ENCODE measurements at places on chromosomes 16 and 17.
A peak's percentile ranks its signal among the peaks of the same experiment; 100 is the strongest.

GRCh38 chr17:29054835-29055234 lies 11.9 kb downstream of the PIPOX start:
- DNase-seq: no peak

- no peak for DNase-seq
These were observed 30.2 kb downstream of the PLD6 start for GRCh38 chr17:17175917-17176316.

GRCh38 chr17:42407289-42407836 lies 15.7 kb downstream of the CAVIN1 start:
- peak; percentile 87 for DNase-seq

DNA sequence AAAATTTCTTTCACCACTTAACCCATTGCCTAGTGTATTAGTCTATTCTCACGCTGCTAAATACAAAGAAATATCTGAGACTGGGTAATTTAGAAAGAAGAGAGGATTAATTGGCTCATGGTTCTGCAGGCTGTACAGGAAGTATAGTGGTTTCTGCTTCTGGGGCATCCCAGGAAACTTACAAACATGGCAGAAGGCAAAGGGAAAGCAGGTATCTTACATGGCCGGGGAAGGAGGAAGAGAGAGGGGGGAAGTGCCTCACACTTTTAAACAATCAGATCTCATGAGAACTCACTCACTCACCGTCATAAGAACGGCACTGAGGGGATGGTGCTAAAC lies 931.4 kb upstream of the SOX9 start:
- no peak for DNase-seq

GRCh38 chr17:75442168-75443103 lies 14.0 kb upstream of the TMEM94 start:
- peak; percentile 51 for DNase-seq

DNA sequence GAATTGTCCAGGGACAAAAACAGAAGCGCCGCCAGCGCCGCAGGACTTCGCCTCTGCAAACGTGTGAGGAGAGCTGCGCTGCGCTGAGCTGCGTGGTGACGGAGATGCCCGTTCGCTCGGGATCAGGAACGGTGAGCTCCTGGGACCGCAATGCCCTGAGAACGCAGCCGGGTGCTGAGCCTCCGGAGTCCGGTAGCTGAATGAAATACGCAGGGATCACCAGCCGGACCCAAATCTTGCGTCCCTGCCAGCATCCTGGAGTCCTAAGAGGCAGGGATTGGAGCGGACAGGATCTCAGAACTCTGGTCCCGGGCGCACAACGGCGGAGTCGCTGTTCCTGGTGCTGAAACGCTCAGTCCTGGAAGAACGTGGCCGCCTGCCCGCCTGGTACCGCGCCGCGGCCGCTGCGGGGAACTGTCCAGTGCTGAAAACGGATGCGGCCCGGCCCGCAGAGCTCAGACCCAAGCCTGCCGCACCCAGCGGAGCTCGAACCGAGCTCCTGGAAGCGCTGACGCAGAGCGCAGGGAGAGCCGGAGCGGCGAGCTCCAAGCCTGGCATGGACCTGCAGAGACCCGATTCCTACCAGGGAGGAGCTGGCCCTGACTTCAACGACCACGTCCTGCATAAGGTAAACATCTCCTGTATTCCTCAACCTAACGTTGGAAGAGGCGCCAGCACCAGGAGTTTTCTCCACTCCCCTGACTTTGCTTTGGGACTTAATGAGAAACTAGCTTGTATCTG lies 41.5 kb downstream of the CD300LF start:
- peak; percentile 37 for DNase-seq

DNA sequence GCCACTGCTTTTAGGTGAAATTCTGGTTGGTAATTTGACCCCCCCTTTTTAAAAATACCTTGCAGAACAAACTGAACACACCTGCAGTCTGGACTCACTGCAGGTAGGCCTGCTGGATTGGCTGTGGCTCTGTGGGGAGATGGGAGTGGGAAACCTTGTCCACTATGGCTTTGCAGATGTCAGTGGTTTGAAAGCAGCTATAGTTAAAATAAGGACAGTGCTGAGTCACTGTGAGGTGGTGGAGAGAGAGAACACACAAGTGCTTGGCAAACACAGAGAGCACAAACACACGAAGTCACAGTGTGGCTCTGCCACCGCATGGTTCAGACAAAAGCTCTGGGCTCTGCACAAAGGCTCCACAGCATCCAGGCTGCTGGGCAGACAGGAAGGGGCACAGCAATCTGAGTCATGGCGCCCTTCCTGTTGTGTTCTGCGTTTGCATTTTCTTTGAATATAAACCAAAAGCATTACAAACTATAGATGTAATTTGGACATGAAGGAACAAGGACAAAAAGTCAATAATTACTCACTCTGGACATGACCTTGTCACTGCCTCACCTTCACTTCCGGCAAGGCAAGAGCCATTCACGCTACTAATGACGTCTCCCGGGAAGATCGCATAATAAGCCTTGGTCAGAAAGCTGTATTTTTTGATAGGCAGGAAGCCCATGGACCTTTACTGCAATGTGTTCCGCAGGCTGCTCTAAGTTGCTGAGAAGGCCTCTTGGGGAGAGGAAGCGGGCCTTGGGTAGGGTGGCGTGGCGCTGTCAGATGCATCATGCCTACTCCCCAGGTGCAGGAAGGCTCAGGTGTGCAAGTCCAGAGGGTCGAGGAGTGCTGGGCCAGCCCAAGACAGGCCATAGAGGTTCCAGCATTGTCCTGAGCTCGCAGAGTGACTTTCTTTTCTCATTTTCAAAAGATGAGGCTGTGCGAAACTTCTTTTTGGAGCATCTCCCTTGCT lies 60.1 kb upstream of the MED9 start:
- peak; percentile 89 for DNase-seq

DNA sequence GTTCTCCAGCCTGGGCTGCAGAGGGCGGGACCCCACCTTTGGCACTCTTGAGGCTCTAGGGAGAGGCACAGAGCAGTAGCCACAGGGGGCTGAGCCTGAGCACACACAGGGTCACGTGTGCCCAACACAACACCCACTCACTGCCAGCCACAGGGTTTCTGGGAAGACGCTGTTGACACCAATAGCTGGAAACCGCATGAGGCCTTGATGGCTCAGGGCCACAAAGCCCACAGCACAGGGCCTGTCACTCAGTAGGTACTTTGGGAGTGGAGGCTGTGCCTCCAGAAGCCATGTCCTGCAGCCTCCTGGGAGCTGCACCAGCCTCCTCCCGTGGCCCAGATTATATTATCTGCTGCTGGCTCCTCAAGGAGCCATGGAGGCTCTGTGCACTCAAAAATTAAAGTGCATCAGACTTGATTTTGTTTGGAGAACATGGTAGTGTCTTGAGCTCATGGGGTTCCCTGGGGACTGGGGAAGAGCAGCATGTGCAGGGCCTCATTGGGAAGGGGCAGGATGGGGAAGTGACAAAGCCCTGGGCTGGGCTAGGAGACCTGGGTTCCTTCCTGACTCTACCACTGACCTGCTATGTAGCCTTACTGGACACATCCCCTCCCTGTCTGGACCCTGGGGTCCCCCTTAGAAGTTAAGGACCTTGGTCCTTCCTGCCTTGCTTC lies 12.5 kb upstream of the SREBF1 start:
- DNase-seq: no peak

DNA sequence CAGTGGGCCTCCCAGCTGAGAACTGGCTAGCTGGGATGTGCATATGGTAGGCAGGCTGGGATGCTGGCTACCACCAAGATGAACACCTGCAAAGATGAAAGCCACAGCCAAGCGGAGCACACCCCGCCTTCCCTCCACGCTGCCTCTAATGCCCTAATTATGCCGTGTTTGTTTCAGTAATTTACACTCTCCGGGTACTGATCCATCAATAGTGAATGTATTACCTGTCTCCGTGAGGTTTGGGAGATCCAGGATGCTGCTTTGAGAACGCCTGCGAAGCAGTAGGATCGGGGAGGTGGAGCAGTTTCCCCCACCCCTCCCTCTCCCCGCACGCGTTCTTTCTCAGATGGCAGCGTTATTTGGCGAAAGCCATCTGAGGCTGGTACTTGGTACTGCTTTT lies 28.9 kb upstream of the GSE1 start:
- DNase-seq: no peak

DNA sequence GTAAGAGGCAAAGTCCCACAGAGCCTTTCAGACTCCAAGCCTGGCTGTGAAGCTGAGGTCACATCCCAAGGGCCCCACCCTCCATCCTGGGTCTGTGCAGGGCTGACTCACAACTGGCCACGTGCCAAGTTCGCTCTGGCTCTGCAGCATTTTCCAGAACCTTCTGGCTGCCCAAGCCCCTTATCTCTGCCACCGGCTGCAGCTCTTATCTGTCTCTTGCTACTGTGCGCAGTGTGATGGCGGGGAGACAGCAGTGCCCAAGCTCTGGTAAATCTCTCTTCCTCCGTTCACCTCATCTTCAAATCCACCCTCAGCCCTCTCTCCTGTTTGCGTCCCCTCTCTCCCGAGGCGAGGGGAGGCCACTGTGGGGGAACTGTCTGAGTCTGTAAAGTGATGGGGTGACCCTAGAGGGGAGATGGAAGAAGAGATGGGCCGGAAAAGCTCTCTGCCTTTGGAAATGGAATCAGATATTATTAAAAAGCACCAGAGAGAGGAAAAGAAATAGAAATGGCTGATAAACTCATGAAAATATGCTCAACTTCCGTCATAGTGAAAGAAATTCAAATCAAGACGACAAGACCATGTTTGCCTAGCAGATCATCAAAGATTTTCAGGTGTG lies 162.7 kb upstream of the CDC42EP4 start:
- peak; percentile 80 for DNase-seq

GRCh38 chr17:34252095-34252443 lies 3.0 kb upstream of the CCL2 start:
- no peak for DNase-seq

GRCh38 chr16:88500255-88500661 lies 47.2 kb downstream of the ZFPM1 start:
- DNase-seq: no peak

DNA sequence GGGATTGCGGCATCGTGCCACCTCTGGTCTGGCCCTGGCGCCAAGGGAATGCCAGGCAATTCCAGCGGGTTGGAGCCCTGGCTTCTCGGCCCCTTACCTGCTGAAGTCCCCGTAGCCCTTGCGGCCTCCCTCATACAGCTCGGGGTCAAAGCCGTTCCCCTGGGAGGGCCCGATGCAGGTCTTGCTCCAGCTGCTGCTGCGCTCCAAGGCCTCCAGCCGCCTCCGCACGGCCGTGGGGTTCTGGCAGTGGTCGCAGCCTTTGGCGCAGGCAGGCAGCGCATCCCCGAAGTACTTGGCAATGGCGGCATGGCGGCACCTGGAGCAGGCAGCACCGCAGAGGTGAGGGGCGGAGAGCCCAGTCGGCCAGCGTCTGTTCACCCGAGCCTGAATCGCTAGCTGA lies 1.9 kb upstream of the SMIM5 start:
- DNase-seq: no peak

DNA sequence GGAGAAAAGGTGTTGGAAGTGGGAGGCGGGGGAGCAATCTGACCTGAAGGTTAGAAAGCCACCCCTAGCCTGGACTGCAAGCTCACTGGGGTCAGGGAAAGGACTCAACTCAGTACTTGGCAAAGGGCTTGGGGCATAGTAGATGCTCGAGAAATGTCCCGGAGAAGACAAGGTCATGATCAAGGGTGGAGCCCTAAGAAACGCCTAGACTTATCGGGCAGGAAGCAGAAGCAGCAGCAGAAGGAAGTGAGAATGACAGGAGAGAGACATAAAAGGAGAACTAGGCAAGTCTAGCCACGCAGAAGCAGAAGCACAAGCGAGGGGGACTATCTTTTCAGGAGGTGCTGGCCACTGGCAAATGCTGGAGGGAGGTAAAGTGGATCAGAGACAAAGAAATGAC lies 10.2 kb downstream of the COTL1 start:
- no peak for DNase-seq

GRCh38 chr17:1001640-1002411 lies 4.9 kb downstream of the TIMM22 start:
- no peak for DNase-seq

DNA sequence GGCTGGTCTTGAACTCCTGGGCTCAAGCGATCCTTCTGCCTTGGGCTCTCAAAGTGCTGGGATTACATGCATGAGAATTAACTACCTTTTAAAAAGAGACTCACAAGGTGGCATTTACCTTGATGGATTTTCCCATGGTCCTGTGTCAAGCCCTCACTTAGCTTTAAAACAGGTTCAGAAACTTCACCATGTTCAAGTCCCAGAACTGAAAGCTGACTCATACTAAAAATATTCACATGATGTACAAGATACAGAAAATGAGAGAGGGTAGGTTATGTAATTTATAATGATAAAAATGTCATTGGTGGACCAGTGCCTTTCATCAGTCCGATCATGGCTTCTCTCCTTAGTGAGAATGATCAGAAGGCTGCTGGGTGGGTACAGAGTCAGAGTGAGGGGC lies 4.3 kb upstream of the AKAP1 start:
- peak; percentile 39 for DNase-seq

DNA sequence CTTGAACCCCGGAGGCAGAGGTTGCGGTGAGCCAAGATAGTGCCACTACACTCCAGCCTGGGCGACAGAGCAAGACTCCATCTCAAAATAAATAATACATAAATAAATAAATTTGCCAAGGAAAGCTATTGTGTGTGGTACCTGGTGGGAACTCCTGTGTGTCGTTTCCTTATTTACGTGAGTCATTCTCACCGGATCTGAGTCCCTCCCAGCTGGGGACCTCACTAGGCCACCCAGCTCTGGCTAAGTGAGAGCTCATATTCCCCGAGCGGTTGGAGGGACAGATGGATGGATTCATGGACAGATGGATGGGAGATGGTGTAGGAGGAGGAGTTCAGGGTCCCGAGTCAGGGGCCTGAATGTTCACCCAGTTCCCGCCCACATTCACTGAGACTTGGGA lies 22.9 kb upstream of the C1QL1 start:
- peak; percentile 9 for DNase-seq

DNA sequence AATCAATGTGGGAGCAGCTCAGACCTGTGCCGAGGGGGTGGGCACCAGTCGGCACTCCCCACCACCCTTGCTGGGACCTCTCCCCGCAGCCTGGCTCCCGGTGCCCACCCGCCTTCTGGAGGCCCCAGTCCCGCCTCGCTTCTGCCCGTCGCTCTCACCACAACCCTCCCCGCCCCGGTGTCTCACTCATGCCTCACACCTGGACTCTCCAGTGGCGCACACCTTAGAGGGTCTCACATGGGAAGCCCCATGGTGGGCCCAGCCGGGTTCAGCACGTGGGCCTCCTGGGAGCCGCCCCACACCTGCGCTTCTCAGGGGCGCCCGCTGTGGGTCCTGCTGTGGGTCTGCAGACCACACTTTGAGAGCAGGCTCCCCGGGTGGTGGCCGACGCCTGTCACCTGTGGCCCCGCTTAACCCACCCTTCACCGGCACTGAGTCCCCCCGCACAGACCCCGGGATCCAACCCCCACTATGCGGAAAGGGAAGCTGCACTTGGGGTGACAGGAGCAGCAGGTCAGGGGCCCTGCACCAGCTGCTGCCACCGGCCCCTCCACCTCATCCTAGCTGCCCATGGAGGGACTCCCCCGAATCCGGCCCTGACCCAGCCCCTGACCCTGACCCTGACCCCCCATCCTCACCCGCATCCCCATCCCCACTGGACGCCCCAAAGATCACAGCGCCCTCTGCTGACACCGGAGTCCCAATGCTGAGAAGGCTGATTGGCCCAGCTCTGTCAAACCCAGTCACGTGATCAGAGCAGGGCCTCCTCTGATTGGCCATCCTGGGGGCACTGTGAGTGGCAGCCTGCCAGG lies 27.4 kb upstream of the SLC38A10 start:
- DNase-seq: no peak

GRCh38 chr16:4648917-4649316 lies 24.3 kb downstream of the MGRN1 start:
- no peak for DNase-seq

GRCh38 chr17:17792551-17793377 lies 44.0 kb downstream of the SREBF1 start:
- peak; percentile 30 for DNase-seq

- peak; percentile 31 for DNase-seq
These were observed 7.1 kb downstream of the CDH15 start for GRCh38 chr16:89178453-89179147.
